Ecto neural progenitor cell (in vitro differentiated cells): ENCODE measurements at places on chromosomes 12 and 14.

DNA sequence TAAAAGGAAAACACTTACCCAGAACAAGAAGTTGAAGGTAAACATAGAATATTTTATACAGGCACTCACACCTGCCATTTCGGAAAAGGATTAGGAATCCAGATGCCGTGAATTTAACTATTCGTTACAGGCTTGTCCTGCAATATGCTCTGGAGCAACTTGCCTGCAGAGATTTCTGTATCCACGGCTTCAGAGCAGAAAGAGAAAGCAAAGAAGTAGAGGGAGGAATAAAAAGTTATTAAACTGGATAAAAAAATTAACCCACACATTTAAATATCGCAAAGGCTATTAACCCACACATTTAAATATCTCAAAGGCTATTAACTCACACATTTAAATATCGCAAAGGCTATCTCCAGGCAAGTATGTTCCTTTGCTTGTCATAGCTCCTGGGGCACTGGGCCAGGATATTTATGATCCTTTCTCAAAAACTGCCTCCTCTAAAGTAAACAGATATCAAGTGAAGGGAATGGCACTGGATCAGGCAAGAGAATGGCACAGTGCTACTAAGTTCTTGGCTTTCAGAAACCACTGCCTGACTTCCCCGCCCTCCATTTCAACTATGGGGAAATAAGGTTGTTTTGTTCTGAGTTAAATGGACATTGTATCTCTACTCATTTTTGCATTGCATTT is at the start of gene TSPAN8:
Gene TSPAN8 (minus strand): TSS at position 399 of the 633 bp plus-strand sequence. CDS start 321 bp downstream, at position 78.
- no peak for DNase-seq

GRCh38 chr12:78559886-78560285 is 304.7 kb upstream of the SYT1 start:
- no peak for DNase-seq

DNA sequence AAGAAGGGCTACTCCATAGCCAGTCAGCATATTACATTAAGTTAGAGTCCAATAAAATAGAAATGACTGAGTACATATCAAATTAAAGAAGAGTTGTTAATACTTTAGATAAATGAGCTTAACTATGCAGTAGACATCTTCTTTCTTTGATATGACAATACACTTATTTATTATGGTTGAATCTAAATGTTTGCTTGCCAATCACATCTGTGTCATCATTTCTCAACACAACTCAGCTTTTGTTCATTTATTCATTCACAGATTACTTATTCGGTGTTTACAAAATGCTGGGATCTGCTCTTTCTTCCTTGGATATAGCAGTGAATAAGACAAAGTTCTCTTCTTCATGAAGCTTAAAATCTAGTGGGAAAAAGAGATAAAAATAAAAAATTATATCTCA is 614.6 kb upstream of the ATP2B1 start:
- no peak for DNase-seq

DNA sequence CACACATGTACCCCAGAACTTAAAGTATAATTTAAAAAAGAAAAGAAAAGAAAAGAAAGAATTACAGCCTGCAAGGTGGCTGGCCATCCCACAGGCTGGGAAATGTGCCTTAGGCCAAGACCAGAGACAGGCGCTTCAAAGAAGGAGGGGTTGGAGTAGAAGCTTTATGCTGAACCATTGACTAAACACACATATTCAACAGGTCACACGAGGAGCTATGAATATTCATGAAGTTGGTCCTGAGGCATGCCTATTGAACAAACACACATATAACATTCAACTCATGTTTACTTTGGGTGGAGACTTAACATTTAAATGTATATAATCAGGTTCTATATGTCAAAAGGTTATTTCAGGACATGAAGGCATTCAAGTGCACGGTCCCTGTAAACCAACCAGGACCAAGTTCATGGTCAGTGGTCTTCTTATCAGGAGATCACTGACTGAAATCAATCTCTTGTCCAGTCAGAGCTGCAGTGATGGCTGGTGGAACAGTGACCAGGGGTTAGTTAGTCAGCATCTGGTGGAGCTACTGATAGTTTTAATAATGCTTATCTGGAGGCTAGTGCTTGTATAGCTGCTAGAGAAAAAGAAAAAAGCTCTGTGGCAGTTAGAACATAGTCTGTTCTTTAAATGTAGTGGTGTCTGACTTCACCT is 35.6 kb upstream of the ITPR2 start:
- no peak for DNase-seq

DNA sequence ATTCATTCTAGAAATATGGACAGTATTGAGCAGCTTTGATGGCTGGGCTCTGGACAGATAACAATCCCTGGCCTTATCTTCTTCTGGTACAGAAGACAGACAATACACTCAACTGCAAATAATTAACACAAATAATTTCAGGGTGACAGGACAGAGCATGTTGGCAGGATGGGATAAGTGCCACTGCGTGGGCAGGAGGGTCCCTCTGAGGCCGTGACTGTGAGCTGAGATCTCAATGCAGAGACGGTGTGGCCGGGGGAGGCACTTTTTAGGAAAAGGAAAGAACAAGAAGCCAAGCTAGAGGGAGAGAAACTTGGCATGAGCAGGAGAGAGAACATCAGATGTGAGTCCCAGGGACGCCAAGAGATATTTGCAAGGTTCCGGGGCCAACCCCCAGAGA is 8.1 kb downstream of the SYNE3 start:
- DNase-seq, result no peak

DNA sequence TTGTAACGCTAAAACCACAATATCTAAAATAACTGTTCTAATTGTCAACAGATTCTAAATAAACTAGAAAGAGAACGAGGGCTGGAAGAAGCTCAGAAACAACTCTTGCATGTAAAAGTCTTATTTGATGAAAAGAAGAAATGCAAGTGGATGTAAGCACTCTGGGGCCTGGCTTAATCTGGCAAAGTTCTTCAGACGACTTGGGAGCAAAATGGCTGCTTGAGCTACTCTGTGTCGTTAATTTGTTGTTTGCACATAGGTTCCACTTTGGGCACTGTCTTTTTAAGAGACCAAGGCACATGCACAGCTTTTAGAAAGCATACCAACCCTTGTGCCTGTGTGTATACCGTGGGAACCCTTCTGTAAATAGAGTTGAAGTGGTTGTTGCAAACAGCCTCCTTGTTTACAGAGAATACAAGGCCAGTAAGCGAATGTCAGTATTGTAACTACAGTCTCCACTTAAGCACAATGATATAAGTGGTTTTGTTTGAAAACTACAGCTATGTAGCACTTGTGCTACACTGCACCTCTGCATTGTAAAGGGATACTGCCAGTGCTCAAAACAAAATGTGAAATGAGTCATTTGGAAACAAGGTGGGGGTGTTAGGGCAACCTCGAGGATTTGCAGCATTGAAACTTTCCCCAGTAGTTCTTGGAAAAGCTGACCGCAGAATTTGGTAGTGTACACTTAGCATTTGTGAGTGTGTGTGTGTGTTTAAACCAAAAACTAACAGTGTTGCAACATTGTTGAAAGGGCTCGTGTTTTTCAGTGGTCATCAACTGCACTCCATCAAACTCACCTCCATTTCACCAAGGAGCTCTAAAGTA is 154.3 kb downstream of the CEP83 start:
- no peak for DNase-seq

DNA sequence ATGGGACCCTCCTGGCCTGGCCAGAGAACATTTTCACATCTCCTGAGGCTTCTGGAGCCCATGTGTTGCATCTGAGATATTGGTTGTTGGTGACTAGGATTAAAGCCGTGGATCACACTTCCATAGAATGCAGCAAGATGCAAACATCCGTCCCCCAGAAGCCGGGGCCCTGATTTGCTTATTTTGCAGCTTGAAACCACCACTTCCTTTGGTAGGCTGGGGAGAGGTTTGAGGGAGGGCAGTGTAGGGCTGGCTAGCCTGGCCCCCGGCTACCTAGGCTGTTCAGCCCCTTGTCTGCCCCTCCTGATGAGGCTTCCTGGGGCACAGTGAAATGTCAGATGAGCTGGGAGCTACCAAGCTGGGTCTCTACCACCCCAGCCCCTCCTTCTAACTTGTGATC is 209.7 kb upstream of the PWP1 start:
- DNase-seq, result no peak
